ENCODE measurements at places on chromosomes 6 and 20. TPM values are rescaled to one million over a fixed set of nuclear protein-coding genes. Genes with fewer than 3 reads are reported as not detected.

DNA sequence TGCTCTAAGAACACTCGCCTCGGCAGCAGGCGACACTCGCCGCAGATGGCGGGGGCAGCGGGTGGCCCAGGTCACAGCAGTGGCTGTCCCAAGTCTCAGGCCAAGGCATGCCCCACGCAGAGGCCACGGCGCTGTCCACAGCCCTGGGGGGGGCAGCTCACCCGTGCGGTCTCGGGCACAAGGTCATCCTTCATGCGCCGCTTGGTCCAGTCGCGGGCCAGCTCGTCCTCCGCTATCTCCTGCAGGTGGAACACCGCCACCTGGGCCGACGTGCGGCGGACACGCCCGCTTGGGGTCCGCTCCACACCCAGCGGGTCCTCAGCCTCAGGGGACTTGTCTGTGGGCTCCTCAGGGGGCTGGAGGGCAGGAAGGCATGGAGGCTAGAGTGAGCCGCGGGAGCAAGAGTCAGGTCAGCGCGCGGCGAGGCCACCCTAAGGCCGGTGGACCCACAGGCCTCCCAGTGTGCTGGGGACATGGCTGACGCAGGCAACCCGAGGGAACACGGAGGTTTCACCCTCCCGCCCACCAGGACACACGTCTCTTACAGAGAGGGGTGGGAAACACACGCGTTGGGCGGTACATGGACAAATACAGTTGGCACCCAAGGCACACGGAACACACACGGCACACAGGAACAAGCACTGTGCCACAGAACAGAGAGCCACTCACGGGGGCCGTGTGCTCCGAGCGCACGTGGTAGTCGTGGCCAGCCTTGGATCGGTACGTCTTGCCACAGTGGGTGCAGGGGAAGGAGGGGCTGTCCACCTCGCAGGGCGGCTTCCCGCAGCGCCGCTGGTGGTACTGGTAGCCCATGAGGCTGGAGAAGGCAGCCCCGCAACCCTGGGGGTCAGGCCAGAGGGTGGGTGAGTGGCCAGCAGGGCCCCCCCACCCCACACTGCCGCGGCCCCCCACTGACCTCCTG is 6.5 kb upstream of the UCKL1 start:
- no peak overlapping the region for H3K4me3 ChIP-seq
- no peaks in the 10 kb centered on the region for H3K4me1 ChIP-seq
- no peak for DNase-seq

- no peak overlapping the region for H3K27ac ChIP-seq
- no peaks in the 10 kb centered on the region for H3K36me3 ChIP-seq
- no peak overlapping the region for H3K4me3 ChIP-seq
- H3K4me1 ChIP-seq = no peaks in the 10 kb centered on the region
- no peak for DNase-seq
These were observed 135.4 kb upstream of the ECI2 start for GRCh38 chr6:4270776-4271175.

- no peaks in the 10 kb centered on the region for H3K36me3 ChIP-seq
- H3K27me3 ChIP-seq = no peaks in the 10 kb centered on the region
These were observed 216.8 kb downstream of the GJA1 start for GRCh38 chr6:121652223-121652622.

GRCh38 chr6:13024616-13025015 is 303.7 kb downstream of the TBC1D7 start:
- H3K27me3 ChIP-seq = no peaks in the 10 kb centered on the region
- DNase-seq = no peak
- no peak overlapping the region for H3K4me3 ChIP-seq
- no peaks in the 10 kb centered on the region for H3K4me1 ChIP-seq

DNA sequence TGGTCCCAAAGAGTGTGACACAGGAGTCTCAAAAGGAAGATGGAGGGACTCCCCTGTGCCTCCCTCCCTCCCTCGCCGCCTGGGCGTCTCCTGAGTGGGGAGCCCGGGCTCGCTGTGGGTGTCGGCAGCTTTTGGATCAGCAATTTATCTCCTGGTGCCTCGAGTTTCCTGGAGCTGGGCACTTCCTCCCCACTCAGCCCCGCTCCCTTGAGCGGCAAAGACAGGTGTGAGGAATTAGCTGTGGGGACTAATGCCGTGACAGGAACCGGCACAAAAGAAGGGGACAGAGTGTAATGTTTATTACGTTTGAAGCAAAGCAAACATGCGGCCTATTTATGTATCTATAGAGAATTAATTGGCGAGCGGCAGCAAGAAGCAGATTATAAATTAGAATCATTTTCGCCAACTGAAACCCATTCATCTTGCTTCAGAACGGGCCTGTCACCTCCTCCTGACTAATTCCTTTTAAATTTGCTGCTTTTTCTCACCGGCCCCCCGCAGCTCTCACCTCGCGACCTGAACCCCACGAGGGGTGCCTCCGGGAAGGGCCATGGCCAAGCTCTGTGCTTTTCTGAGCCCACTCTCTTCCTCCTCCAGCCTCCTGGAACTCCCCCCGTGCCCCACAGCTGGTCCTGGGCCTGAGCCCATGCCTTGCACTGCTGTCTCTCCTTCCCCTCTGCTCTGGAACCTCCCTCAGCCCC is 8.8 kb upstream of the CDH22 start:
- H3K27me3 ChIP-seq = peaks cover 14% of the 10 kb centered on the region
- no peaks in the 10 kb centered on the region for H3K36me3 ChIP-seq
- no peaks in the 10 kb centered on the region for H3K4me1 ChIP-seq
- H3K27ac ChIP-seq = no peak overlapping the region
- DNase-seq = no peak
- no peak overlapping the region for H3K4me3 ChIP-seq

DNA sequence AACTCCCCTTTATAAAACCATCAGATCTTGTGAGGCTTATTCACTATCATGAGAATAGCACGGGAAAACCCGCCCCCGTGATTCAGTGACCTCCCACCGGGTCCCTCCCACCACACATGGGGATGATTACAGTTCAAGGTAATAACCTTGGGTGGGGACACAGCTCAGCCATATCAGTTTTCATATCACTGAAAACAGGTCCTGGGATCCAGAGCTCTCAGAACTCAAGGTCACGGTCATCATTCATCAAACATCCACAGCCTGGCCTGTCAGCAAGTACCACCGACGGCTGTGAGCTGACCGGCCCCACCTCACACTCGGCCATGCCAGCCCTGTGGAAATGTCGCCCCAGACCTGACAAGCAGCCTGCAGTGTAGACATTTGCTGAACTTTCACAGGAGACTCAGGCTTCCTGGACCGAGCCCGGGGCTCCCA is 14.1 kb upstream of the FRMD1 start:
- H3K36me3 ChIP-seq = no peaks in the 10 kb centered on the region
- no peaks in the 10 kb centered on the region for H3K4me1 ChIP-seq
- H3K27ac ChIP-seq = no peak overlapping the region
- H3K4me3 ChIP-seq = no peak overlapping the region

Gene TUBB2B
- 2.9 TPM for total RNA-seq

Gene OXT
- total RNA-seq = 25.7 TPM

Gene FABP7
- not detected for total RNA-seq

DNA sequence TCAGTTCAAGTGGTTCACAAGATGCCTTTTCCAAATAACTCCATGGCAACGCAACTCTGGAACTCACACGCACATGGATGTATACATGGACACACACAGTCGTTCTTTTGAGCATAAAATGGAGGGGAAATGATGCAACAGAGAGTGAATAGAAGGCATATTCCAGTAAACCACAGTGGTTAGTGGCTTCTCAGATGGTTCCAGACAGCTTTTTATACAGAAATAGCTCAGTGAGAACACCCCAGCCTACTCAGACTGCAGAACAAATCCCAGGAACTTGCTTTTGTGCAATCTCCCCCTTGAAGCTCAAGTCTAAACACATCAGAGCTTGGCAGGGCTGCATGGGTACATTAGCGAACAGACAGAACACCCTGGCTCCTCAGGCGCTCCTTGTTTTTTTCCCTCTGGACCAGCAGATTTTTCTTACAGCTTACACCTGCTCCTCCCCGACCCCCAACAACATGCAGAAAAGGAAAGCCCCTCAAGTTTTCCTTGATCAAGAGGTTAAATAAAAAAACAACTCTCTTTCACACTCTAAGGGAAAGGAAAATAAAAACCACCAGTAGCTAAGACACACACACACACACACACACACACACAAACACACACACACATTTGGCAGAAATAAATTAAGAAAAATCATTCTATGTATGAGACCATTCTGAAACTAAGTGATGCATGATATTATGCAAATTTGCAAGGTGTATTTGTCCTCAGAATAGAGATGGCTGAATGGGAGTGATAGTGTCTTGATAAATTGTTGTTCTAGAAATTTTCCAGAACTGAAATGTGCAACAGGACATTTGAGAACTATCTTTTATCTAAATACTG is 51.2 kb upstream of the RANBP9 start:
- no peak overlapping the region for H3K4me3 ChIP-seq
- H3K27me3 ChIP-seq = no peaks in the 10 kb centered on the region
- no peaks in the 10 kb centered on the region for H3K4me1 ChIP-seq
- no peaks in the 10 kb centered on the region for H3K36me3 ChIP-seq

DNA sequence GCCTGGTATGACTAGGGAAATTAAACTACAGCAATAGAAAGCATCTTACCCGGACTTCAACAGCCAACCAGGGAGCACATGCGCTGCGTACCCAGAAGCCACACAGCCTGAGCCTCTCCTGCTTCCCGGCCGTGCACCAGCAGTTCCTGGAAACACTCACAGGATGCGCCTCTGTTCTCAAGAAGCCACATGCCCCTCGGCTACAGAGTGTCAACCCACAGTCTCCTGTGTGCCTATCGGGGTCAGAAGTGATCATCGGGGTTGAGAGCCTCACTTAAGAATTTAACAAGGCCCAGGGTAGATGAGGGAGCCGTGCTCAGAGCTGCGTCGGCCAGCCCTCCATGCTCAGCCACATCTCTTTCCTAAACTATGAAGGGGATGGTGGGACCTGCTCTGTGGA is 147.2 kb upstream of the GGTLC1 start:
- no peaks in the 10 kb centered on the region for H3K4me1 ChIP-seq
- no peak for DNase-seq
- no peak overlapping the region for H3K27ac ChIP-seq
- no peaks in the 10 kb centered on the region for H3K27me3 ChIP-seq
- no peaks in the 10 kb centered on the region for H3K36me3 ChIP-seq

GRCh38 chr20:17848249-17849048 is 120.1 kb downstream of the SNX5 start:
- no peak overlapping the region for H3K27ac ChIP-seq
- H3K36me3 ChIP-seq = no peaks in the 10 kb centered on the region
- DNase-seq = no peak

DNA sequence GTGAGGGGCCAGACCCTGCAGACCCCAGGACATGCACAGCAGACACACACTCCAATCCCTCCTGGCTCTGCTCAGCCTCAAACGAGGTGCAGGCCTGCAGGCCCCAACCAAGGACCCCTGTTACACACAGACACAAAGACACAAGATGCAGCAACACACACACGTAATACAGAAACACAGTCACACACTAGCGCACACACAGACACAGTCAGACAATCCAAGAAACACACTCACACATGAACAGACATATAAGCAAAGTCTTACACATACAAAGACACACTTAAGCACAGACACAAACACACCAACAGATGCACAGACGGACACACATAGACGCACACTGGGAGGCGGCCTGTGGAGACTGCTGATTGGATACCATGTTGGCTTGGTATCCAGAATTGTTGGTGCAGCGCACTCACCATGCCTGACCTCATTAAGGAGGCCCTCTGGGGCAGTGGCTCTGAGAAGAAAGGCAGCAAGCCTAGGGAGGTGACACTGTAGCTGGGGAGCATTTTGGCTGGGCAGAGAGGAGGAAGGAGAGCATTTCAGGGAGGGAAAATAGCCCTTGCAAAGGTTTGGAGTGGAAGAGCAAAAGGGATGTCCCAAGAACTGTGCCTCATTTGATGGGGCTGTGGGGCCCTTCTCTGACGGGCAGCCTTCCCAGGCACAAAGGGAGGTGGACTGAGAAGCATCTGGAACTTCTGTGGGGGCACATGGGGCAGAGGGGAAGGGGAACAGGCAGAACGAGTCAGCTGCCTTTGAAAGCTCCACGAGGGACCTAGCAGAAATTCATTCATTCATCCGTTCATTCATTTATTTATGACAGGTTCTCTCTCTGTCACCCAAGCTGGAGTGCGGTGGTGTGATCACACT is 1.4 kb upstream of the HSPA12B start:
- no peaks in the 10 kb centered on the region for H3K27me3 ChIP-seq
- no peaks in the 10 kb centered on the region for H3K4me1 ChIP-seq
- H3K27ac ChIP-seq = no peak overlapping the region
- no peaks in the 10 kb centered on the region for H3K36me3 ChIP-seq
- H3K4me3 ChIP-seq = no peak overlapping the region

Gene VSX1
- total RNA-seq = not detected

Gene DUSP15
- not detected for total RNA-seq

DNA sequence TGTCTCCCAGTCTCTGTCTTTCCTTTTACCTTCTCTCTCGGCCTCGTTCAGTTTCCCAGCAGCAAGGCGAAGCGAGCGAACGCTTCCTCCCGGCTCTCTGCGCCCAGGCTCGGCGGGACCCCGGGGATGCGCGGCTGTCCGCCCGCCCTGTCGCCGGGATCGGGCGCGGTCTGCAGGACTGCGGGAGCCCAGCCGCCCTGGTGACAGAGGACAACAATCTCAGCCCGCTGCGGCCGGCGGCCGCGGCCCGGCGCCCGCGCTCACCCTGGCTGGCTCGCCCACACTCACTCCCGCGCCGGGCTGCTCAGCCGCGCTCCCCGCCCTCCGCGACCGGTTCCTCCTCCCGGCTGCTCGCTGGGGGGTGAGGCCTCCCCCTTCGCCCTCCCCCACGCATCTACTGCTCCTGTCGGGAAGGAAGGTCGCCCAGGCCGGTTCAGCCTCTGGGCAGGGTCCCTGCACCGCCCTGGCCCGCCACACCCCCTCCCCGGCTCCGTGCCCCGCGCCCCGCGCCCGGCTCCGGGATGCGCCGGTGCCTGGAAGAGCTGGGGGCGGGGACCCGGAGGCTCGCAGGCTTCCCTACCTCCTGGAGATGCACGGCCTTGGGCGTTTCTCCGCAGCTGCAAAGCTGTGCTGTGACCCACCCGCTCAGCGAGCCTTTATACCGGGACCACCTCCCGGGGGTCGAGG is 410 bp downstream of the SYNE1 start:
- H3K27me3 ChIP-seq = no peaks in the 10 kb centered on the region
- H3K27ac ChIP-seq = peak overlapping the region; percentile 33
- DNase-seq = peak; percentile 38
- peaks cover 12% of the 10 kb centered on the region for H3K4me1 ChIP-seq
- peak overlapping the region; percentile 48 for H3K4me3 ChIP-seq
- H3K36me3 ChIP-seq = no peaks in the 10 kb centered on the region

- no peaks in the 10 kb centered on the region for H3K27me3 ChIP-seq
- H3K4me1 ChIP-seq = no peaks in the 10 kb centered on the region
- no peaks in the 10 kb centered on the region for H3K36me3 ChIP-seq
- no peak overlapping the region for H3K4me3 ChIP-seq
These were observed 27.5 kb upstream of the TBXT start for GRCh38 chr6:166194914-166195859.

GRCh38 chr6:76120302-76120701 is 47.8 kb upstream of the IMPG1 start:
- no peak overlapping the region for H3K27ac ChIP-seq
- no peak overlapping the region for H3K4me3 ChIP-seq
- no peaks in the 10 kb centered on the region for H3K4me1 ChIP-seq
- no peaks in the 10 kb centered on the region for H3K27me3 ChIP-seq

Gene MYCT1
- 4.5 TPM for total RNA-seq

- no peaks in the 10 kb centered on the region for H3K4me1 ChIP-seq
- no peaks in the 10 kb centered on the region for H3K27me3 ChIP-seq
- no peaks in the 10 kb centered on the region for H3K36me3 ChIP-seq
- DNase-seq = peak; percentile 68
These were observed 37.7 kb downstream of the KIF25 start for GRCh38 chr6:168035098-168035660.

GRCh38 chr6:90494067-90494780 is 92.6 kb downstream of the MAP3K7 start:
- no peak overlapping the region for H3K27ac ChIP-seq
- no peaks in the 10 kb centered on the region for H3K4me1 ChIP-seq
- H3K27me3 ChIP-seq = no peaks in the 10 kb centered on the region
- no peaks in the 10 kb centered on the region for H3K36me3 ChIP-seq

Data from right lobe of liver (tissue), 6 donors.